ENCODE measurements at places on chromosomes 12 and 14.

- no peak for DNase-seq
Measured at GRCh38 chr14:91511043-91511383, 903 bp upstream of the PPP4R3A start.

DNA sequence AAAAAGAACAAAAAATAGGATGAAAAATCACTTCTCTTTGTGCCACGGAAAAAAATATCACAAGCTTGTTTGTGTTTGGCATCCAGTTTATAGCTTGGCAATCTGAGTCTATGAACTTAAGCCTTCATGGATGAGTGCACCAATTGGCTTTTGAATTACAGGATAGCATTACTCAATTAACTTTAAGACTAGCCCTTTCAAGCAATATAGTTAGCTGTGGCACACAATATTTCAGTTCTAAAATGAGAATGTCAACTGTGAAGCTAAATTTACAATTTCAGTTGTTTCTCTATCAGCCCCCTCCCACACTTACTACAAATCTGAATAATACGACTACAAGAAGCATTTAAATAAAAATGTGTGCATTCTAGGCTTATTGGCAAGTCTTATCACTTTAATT lies 8.3 kb downstream of the RERG start:
- no peak for DNase-seq

- DNase-seq, result no peak
Measured at GRCh38 chr14:51661504-51661903, 9.8 kb downstream of the FRMD6 start.

DNA sequence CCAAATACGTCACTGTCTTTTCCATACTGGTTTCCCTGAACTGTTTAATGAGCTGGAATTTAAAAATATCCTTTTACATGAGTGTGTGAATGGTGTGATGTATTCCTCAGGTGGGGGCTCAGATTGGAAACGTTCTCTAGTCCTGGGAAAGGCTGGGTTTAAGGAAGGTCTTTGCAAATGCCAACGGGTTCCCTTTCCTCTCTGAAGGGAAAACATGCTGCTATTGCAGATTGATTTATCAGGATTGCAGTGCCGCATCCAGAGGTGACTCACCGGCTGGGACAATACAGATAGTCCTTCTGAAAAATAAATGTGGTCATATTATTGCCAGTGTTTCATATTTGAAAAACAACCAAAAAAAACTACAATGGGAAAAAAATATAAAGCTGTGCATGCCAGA lies 193.1 kb upstream of the FLRT2 start:
- no peak for DNase-seq

- no peak for DNase-seq
Measured at GRCh38 chr14:32426586-32427388, 97.7 kb downstream of the AKAP6 start.

DNA sequence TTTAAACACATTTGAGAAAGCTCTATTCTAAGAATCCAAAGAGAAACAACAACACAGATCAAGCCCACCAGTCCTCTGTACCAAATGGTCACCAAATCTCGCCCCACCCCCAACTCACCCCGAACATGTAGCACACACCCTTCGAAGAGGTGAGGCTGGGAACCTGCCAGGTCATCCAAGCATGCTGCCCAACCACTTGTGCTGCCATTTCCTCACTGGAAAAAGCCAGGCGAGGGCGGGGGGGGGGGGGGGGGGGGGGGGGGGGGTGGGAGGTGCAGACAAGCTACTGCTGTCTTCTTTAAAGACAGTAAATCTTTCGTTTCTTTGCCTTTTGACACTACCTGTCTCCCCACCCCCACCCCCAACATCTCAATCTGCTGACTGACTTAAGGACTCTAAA lies 59.9 kb downstream of the SETD3 start:
- DNase-seq, result no peak

DNA sequence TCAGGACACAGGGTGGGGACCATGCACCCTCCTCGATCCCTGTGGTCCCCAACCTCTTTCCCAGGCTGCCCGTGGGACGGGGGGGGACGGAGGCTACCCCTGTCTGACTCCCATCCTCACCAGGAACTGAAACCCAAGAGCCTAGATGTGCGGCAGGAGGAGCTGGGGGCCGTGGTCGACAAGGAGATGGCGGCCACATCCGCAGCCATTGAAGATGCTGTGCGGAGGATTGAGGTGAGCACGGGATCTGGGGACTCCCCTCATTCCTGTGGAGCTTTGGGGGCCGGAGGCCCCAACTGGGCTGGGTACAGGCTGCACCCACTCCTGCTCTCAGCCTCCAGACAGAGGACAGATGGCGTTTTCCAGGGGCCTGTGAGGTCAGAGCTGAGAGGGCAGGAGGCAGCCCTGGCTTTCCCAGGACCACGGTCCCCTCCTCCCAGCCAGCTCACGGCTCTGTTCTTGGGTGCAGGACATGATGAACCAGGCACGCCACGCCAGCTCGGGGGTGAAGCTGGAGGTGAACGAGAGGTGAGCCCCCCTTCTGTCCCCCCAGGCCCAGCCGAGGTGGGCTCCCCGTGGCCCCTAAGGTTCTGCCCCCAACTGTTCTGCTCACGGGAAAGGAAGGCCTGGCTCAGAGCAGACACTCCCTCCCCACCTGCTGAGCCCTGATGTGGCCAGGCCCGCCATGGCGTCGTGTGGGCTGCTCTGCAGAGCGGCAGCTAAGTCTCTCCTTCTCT lies 24.2 kb downstream of the HIP1R start:
- no peak for DNase-seq

DNA sequence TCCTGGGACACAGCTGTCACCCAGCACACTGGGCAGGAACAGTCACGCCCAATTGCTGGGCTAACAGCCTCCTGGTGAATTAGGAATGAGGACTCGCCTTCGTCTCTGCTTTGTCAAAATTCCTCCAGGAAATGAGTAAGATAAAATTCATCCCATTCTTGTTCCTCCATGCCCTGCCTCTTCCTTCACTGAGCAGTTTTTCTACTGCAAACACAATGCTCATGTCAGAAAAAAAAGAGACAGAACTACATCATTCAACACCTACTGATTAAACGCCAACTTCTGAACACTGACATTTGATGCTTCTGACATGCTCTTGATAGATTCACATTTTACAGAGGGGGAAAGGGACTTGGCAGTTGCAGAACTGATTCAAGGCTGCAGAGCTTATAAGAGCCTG lies 37.5 kb upstream of the DTX1 start:
- no peak for DNase-seq

GRCh38 chr14:54251356-54251755 lies 145.5 kb upstream of the CDKN3 start:
- DNase-seq, result no peak
